Osteocyte (in vitro differentiated cells): ENCODE measurements at places on chromosomes 4 and X. TPM values are rescaled to one million over a fixed set of nuclear protein-coding genes. Genes with fewer than 3 reads are reported as not detected.

- no peaks in the 10 kb centered on the region for H3K27me3 ChIP-seq
- H3K4me3 ChIP-seq: peak overlapping the region; percentile 71
- no peak for DNase-seq
- H3K4me1 ChIP-seq: peaks cover 3% of the 10 kb centered on the region
- H3K36me3 ChIP-seq: no peaks in the 10 kb centered on the region
Measured at GRCh38 chrX:18674417-18674787, 2.5 kb upstream of the RS1 start.

DNA sequence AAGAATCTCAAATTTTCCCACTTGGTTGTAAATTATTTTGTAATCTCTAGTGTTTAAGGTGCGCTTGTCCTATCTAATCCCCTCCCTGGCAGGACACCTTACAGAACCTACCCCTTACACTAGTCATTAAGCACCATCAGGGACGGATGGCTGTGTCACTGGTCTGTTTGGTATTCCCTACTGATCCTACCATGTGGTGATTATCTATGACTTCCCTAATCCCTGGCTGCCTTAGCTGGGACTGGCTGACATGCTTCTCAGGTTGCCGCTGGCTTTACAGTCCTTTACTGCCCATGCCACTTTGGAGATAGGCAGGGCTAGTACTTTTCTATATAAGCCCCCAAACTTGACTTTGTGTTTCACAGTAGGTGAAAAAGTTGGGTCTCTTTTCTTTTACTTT is 58.6 kb downstream of the ELOVL6 start:
- no peak overlapping the region for H3K4me3 ChIP-seq
- H3K27ac ChIP-seq: peak overlapping the region; percentile 15
- H3K4me1 ChIP-seq: peaks cover 17% of the 10 kb centered on the region
- H3K36me3 ChIP-seq: no peaks in the 10 kb centered on the region
- no peaks in the 10 kb centered on the region for H3K27me3 ChIP-seq
- no peak for DNase-seq

DNA sequence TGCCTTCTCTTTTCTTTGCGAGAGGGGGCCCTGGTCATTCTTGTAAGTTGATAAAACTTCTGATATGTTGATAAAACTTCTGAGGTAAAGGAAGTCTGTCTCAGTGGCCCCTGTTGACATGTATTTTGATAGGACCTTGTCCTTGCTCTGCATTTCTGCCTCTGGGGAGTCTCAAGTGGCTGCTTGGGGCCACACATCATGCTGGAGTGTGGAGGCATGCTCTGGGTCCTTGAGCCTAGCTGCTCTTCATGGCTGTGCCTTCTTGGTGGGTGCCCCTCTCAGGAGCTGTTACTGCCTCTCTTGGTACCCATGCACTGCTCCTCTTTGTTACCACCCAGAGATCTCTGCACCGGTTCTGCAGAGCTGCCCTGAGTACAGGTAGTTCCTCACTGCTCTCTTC is 14.2 kb downstream of the NSD2 start:
- peaks cover 2% of the 10 kb centered on the region for H3K36me3 ChIP-seq
- peaks cover 25% of the 10 kb centered on the region for H3K4me1 ChIP-seq
- H3K27me3 ChIP-seq: no peaks in the 10 kb centered on the region
- DNase-seq: no peak

DNA sequence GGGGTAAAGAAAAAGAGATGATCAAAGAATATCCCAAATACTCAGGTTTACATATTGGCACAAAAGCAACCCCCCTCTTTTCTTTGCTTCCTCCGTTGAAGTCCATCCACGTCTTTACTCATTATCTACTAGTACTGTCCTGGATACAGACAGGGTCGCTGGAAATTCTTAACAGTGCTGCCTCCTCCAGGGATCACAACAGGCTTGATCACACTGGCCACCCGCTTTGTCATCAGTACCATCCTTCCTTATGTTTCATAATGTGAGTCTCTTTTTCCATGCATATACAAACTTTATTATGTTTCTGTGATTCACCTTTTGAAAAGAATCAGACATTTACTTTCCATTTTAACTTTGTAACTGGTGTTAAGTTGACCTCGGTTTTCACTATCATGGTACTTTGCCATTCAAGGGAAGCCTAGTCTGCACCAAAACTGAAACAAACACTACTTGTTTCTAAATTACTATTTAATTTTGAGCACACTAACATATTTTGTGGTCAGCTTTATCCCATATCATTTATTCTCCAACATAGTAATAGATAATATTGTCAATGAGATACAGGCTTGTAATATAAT is 387.5 kb upstream of the PPP1R2C start:
- H3K27me3 ChIP-seq: no peaks in the 10 kb centered on the region
- no peak for DNase-seq
- H3K4me3 ChIP-seq: no peak overlapping the region
- H3K36me3 ChIP-seq: no peaks in the 10 kb centered on the region

GRCh38 chr4:20265726-20266125 is 14.0 kb downstream of the SLIT2 start:
- H3K4me3 ChIP-seq: no peak overlapping the region
- H3K27ac ChIP-seq: peak overlapping the region; percentile 9
- H3K4me1 ChIP-seq: peaks cover 51% of the 10 kb centered on the region
- H3K36me3 ChIP-seq: peaks cover 16% of the 10 kb centered on the region

GRCh38 chrX:107626481-107626880 is 1.8 kb upstream of the PRPS1 start:
- no peak for DNase-seq
- H3K27ac ChIP-seq: no peak overlapping the region
- H3K27me3 ChIP-seq: no peaks in the 10 kb centered on the region
- H3K4me3 ChIP-seq: no peak overlapping the region
- H3K4me1 ChIP-seq: peaks cover 12% of the 10 kb centered on the region
- no peaks in the 10 kb centered on the region for H3K36me3 ChIP-seq

GRCh38 chr4:56840559-56840958 is 19.1 kb upstream of the SPINK2 start:
- no peaks in the 10 kb centered on the region for H3K36me3 ChIP-seq
- H3K27ac ChIP-seq: no peak overlapping the region
- DNase-seq: no peak
- no peaks in the 10 kb centered on the region for H3K27me3 ChIP-seq
- H3K4me3 ChIP-seq: no peak overlapping the region
- peaks cover 5% of the 10 kb centered on the region for H3K4me1 ChIP-seq

GRCh38 chr4:182929296-182929695 is 12.1 kb upstream of the DCTD start:
- H3K4me3 ChIP-seq: no peak overlapping the region
- no peak overlapping the region for H3K27ac ChIP-seq
- H3K27me3 ChIP-seq: no peaks in the 10 kb centered on the region
- H3K4me1 ChIP-seq: peaks cover 8% of the 10 kb centered on the region
- DNase-seq: no peak
- H3K36me3 ChIP-seq: no peaks in the 10 kb centered on the region

GRCh38 chr4:40629401-40630334 is at the start of gene RBM47:
Gene RBM47, minus strand, starts transcription at chr4:40629864. Its CDS starts 190,971 bp downstream, at chr4:40438893.
- H3K27ac ChIP-seq: no peak within 1 kb of the TSS
- no peak for DNase-seq
- peak within 1 kb of the TSS; percentile 78 for H3K4me3 ChIP-seq
- peaks cover 19% of the 10 kb centered on the region for H3K4me1 ChIP-seq
- H3K27me3 ChIP-seq: peaks cover 45% of the 10 kb centered on the region

DNA sequence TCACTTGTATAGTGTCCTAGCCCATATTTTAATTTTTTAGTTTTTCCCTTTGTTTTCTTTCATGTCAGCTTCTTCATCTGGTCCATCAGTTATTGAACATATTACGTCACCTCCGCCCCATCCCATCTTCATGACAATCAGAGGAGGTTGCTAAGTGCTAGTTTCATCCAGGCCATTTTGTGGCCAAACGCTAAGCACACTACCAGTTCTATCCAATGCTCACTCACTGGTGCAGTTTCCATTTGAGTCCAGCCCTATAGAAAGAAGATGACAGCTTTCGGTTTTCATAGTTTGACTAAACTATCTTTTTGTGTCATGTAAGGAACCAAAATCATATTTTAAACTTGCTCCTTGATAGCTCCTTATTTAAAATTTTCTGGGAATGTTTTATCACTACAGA is 304.2 kb downstream of the TENM3 start:
- no peak overlapping the region for H3K4me3 ChIP-seq
- no peaks in the 10 kb centered on the region for H3K27me3 ChIP-seq
- peaks cover 8% of the 10 kb centered on the region for H3K4me1 ChIP-seq
- no peak for DNase-seq
- peaks cover 5% of the 10 kb centered on the region for H3K36me3 ChIP-seq
- no peak overlapping the region for H3K27ac ChIP-seq

DNA sequence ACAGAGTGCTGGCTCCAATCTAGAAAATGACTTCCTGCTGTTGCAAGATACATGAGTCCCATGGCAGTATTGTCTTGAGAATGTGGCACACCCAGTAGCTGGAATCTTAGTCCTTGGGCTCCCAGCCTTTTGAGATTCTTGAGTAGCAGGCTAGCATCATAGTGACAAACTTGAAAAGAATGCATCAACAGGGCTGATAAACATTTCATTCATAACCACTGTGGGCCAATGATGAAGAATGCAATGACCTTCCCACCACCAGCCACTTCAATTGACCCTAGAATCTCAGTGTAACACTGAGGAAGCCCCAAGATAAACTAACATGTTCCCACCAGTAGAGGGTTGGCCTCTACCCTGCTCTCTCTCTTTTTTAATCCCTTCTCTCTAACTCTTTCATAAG is 329.3 kb downstream of the GBA3 start:
- H3K36me3 ChIP-seq: no peaks in the 10 kb centered on the region
- no peaks in the 10 kb centered on the region for H3K27me3 ChIP-seq

DNA sequence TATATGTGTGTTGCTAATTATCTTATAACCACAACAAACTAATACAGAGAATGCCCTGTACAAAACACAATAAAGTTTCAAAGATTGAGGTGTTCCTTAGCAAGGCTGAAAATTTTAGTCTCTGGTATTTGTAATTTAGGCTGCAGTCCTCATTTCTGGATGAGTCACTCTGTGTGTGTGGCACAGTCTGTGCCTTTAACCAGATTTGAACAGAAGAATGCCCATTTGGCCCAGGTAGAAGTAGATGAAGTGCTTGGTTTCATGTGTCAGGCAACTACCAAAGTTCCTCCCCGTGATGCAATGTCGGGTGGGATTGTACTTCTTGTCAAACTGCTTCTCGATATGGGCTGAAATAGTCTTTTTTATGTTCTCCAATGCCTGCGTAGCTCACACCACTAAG is 91.6 kb upstream of the H2AZ1 start:
- H3K27ac ChIP-seq: no peak overlapping the region
- H3K27me3 ChIP-seq: peaks cover 24% of the 10 kb centered on the region
- no peaks in the 10 kb centered on the region for H3K4me1 ChIP-seq
- H3K36me3 ChIP-seq: no peaks in the 10 kb centered on the region

DNA sequence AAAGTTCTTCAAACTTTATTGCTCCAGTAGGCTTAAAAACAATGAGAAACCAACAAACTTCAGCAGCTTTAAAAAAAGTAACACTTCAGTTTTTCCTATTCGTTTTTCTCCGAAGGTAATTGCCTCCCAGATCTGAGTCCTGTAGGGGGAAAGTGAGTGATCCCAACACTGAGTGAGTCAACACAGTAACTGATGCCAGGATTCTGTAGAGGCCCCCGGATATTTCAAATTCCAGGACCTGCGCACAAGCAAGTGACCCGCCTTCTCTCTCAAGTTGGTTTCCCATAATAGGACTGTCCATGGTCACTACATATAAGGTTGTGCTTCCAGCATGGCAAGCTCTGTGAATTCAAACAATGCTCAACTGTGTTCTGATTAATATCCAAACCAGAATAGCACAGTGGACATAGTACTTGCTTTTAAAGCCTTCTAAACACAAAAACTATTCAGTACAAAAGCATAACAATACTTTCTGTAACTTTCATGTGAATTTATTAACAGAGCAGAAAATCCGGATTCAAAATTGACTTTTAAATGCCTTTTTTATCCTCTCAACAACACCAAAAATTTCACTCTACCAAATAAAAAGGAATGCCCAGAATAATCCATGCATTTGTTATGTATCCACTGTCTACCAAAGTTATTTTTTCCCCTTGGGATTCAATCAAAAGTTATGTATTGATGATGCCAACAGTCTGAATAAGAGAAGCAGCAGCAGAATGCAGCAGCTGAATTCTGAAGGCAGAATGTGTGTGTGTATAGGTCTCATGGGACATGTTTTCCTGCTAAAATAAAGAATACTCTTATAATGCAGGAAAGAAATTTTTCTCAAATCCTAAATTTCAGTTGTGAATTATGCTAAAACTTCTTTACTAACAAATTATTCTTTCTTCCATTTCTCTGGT is at the start of gene DMD:
Gene DMD, minus strand, starts transcription at position 194 of the 905 bp plus-strand sequence. CDS start 237 bp downstream, outside the sequence.
- peak within 1 kb of the TSS; percentile 84 for H3K4me3 ChIP-seq
- H3K4me1 ChIP-seq: peaks cover 45% of the 10 kb centered on the region
- H3K27me3 ChIP-seq: no peaks in the 10 kb centered on the region
- no peaks in the 10 kb centered on the region for H3K36me3 ChIP-seq

Gene GAB3
- 0.78 and 1.1 TPM in 2 replicates for total RNA-seq

Gene CLIC2
- 0.44 and 0.99 TPM in 2 replicates for total RNA-seq

Gene LGI2
- total RNA-seq: 0.08 TPM in 1 of 2 replicates, not detected in the other

Gene ADH1C
- not detected in 2 replicates for total RNA-seq

Gene NAA11
- total RNA-seq: not detected in 2 replicates

Gene PDE5A
- 9.1 and 10.9 TPM in 2 replicates for total RNA-seq

Gene AADAT
- 10.4 and 10.7 TPM in 2 replicates for total RNA-seq

Gene DCHS2
- 0.13 and 0.16 TPM in 2 replicates for total RNA-seq
